Glutamatergic neuron (in vitro differentiated cells): ENCODE measurements at places on chromosomes 3 and 15. TPM values are rescaled to one million over a fixed set of nuclear protein-coding genes. Genes with fewer than 3 reads are reported as not detected.

DNA sequence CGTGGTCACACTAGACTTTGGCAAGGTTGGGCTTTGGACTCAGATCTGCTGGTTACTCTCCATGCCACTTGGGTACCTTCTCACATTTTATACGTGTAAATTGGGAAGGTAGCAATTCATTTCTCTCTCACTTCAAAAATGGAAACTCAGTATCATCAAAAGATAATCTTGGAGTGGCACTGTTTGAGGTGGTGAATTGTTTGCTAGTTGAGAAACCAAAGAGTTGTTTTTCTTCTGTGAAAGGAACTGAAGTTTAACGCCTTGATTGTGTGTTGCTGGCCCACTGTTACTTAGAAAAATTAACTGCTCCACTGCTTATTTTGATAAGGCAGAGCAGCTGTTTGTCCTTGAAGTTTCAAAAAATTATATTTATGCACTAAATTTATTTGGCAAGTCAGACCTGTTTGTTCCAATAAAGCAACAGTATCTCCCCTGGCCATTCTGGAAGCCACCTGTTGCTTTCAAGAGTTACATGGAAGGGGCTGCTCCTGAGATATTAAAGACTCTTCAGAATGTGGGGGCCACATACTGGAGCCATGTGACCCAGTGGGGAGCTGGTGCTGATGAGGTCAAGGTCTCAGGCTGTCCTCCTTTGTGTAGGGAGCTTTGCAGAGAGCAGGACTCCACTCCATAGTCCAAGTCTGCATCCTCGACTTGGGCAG lies 16.2 kb downstream of the PLCL2 start:
- DNase-seq, result no peak

CYP1A2 gene
- total RNA-seq, result not detected

DNA sequence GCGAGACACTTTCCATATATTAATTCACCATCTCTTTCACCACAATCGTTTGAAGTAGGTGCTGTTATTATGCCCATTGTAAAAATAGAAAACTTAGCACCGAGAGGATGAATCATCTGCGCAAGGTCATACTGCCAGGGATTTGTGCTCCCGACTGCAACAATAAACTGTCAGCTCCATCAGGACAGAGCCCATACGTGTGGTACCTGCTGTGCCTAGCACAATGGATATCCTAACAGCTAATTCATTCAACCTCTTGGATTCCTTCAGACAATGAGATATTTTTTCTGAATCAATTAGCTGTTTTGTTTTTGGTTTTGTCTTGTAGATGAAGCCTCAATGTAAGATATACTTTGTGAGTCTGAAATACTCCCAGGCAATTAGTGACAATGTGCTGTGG lies 32.3 kb upstream of the PROK2 start:
- no peak for DNase-seq

GOLGA8S gene
- total RNA-seq, result not detected

GRCh38 chr3:182583545-182583944 lies 209.8 kb upstream of the ATP11B start:
- DNase-seq, result no peak

- DNase-seq, result no peak
Measured at GRCh38 chr15:57920911-57921310, 144.6 kb downstream of the ALDH1A2 start.

- DNase-seq, result no peak
Measured at GRCh38 chr3:189363590-189364255, 192.0 kb downstream of the TPRG1 start.

HCLS1 gene
- total RNA-seq, result not detected

GCNT3 gene
- total RNA-seq, result not detected

GRCh38 chr15:70199540-70200410 lies 102.1 kb upstream of the TLE3 start:
- no peak for DNase-seq

DNA sequence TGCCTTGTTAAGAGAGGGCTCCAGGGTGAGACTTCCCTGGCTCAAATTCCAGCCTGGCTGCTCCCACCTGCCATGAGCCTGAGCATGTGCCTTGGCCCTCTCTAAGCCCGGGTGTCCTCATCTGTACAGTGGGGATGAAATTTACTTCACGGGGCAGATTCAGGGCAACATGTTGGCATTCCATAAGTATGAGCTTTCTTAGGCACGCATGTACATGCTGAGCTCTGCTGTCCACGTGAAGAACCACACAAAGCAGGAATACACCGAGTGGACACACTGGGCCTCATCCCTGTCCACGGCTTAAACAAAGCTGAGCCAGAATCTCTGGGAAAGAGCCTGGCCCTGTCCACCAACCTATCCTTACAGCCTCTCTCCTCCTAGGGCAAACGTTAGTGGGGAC lies 167.4 kb downstream of the OSBPL10 start:
- DNase-seq, result no peak

- DNase-seq, result no peak
Measured at GRCh38 chr3:9701006-9701405, 2.6 kb upstream of the CPNE9 start.

DNA sequence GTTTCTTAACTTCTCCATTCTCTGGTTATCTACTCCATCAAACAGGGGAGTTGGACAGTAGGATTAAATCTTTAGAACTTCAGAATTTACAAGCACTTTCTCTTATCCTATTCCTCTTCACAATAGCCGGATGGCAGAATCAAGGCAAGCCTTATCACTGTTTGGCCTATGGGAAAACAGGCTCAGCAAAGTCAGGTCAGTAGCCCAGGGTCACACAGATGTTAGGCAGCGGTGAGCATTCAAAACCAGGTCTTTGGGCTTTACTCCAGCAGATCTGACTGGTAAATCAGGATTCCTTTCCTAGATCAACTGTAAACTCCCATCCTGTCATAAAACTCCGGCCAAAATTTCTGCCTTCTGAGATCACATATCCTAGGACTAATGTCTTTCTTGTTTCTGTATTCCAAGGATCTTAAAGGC lies 258.4 kb downstream of the OPA1 start:
- DNase-seq, result no peak

DNA sequence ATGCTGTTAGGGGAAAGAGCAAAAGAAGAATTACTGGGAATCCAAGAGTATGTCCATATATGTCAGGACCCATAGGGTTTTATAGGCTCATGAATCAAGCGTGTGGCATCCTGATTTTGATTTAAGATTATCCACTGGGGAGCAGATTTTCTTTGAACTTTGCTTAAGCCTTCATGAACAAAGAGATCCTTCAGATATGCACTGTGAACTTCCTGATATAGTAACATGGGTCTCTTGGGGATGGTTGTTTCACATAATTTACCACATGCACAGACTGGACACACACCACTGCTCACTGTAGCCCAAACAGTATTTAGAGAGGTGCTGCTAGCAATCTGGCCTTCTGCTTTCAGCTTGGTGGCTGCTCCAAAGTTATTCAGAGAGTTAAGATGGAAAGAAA lies 200.9 kb upstream of the ZPLD1 start:
- no peak for DNase-seq

SPTBN5 gene
- total RNA-seq, result 0.32 TPM

FAM131A gene
- total RNA-seq, result 51.4 TPM

DNA sequence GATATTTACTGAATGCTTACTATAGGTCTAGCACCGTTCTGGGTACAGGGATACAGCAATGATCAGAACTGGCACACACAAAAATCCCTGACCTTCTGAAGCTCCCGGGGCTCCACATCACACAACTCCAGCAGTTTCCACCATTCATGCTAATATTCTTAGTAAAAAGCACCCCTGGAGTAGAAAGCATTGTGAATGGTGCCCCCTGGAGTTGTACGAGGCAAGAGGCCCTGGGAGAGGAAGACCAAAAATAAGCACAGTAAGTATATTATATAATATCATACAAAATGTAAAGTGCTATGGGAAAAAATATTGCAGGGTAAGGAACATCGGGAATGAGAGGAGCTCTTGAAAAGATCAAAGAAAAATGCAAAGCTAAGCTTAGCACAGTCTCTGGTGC lies 790 bp upstream of the SRGAP3 start:
- no peak for DNase-seq

MST1R gene
- 8.6 TPM for total RNA-seq

- no peak for DNase-seq
Measured at GRCh38 chr3:121871430-121871829, 22.8 kb upstream of the SLC15A2 start.

GNAT1 gene
- total RNA-seq, result not detected

ACAP2 gene
- 60.9 TPM for total RNA-seq
